ENCODE measurements at places on chromosomes 3 and 15.

GRCh38 chr3:33114622-33115023 is 809 bp downstream of the CRTAP start:
- no peak for DNase-seq

DNA sequence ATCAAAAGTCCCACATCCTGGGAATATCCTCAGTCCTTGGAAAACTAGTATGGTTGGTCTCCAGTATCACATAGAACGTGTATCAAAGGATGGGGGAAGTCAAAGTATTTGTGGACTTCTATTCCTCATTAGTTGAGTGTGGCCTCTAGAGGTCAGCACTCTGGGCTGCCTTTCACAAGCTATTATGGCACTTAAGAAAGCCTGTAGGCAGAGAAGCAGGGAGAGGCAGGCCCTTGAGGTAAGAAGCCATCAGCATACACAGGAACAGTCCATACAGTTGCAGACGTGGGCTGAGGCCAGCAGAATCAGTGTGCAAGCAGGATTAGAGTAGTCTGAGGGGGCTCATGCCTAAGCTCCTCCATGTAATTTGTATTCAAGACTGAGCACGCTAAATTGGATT is 341.7 kb downstream of the CLSTN2 start:
- peak; percentile 2 for DNase-seq

DNA sequence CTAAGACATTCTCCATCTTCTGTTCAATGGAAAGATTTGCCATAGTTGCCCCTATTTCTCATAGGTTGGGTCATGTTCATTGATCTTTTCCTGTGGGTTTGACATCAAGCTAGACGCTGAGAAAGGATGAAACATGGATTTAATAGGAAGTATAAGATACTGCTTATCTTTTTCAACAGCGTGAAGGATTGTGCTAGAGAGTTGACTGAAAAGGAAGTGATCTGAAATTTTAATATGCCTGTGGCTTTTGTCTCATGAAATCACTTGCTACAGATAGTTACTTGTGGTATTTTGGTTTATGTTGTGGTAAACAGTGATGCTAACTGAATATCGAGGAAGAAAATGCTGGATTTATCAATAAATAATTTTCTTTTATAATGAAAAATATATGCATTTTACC is 442.9 kb downstream of the EDEM1 start:
- DNase-seq: no peak

GRCh38 chr15:46251903-46252302 is 617.1 kb downstream of the SQOR start:
- DNase-seq: no peak

GRCh38 chr3:150746791-150747590 is 16.0 kb downstream of the SIAH2 start:
- no peak for DNase-seq

GRCh38 chr3:134033315-134033996 is 3.7 kb upstream of the SLCO2A1 start:
- DNase-seq: no peak

DNA sequence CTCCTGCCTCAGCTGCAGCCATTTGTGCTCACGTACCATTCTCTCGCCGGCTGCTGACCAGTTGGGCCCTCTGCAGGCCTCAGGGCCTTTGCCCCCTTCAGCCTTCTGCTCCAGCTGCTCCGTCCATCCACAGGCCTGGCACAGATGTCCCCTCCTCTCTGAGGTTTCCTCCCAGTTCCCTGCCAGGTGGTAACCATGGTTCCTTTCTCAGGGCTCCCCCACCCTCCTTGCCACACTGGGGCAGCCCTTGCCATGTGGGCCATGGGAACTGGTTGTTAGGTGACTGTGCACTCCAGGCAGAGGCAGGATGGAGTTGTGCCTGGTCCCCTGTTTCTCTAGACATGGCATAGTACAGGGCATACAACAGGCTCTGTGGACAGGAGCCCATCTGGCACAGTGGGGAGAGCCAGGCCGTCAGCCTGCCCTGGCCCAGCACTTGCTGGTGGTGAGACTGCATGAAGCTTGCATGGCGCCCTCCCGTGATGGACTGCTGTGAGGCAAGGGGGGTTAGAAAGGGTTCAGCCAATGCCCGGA is 148.9 kb downstream of the DNAJB8 start:
- no peak for DNase-seq

- DNase-seq: no peak
These were observed 596.6 kb upstream of the AGTR1 start for GRCh38 chr3:148101061-148101460.

DNA sequence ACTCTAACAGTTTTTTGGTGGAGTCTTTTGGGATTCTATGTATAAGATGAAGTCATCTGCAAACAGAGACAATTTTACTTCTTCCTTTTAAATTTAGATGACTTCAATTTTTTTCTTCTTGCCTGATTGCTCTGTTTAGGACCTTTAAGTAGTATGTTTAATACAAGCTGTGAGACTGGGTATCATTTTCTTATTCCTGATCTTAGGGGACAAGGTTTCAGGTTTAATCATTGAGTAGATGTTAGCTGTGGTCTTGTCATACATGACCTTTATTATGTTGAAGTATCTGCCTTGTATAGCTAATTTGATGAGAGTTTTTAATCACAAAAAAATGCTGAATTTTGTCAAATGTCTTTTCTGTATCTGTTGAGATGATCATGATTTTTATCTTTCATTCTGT is 20.6 kb downstream of the GRM2 start:
- DNase-seq: no peak

DNA sequence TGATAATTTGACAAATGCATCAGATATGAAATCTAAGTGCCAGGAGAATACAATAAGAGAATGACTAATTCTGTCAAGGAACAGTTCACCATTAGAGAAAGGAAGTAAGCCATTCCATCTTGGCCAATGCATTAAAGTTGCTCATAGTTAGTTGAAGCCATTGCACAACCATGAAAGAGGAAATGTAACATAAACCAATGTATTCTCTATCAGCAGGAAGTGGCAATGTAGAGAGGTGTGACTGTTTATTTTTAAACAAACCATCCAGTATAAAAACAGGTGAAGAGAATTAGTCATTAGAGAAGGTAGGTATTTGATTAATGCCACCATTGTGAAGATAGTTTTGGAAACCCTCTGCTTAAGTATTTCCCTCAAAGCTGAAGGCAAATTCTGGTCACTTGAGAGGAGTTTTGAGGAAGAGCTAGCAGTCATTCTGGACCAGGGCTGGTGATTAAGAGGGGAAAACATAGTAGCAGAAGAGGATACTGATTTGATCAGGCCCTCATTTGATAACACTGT is 10.7 kb upstream of the ANXA2 start:
- DNase-seq: peak; percentile 35

DNA sequence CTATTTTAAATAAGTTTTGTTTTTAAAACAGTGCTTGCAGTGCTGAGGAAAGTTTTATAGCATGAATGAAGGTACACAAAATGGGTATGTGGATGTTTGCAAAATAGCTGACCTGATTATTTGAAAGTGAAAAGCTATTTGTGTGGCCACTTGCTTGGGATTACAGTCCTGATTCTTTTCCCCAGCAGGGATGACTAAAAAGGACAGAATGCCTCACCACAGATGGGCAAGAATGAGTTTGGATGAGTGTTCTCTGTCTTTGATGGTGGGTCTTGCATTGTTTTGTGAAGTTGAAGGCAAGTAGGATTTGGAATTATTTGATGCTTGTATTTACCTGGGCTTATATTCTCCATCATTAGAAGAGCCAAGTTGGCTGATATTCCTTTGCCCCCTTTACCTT is 48.8 kb upstream of the MEIS2 start:
- no peak for DNase-seq

GRCh38 chr3:148866261-148866660 is 1.2 kb downstream of the CPA3 start:
- no peak for DNase-seq

DNA sequence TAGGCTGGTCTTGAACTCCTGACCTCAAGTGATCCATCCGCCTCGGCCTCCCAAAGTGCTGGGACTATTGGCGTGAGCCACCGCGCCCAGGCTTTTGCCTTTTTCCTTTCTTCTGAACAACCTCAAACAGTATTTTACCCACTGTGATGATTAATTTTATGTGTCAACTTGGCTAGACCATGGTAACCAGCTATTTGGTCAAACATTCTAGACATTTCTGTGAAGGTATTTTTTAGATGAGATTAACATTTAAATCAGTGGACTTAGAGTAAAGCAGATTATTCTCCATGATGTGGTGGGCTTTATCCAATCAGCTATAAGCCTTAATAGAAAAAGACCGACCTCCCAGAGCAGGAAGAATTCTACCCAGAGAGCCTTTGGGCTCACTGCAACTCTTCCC is 6.0 kb downstream of the SPATA12 start:
- no peak for DNase-seq

DNA sequence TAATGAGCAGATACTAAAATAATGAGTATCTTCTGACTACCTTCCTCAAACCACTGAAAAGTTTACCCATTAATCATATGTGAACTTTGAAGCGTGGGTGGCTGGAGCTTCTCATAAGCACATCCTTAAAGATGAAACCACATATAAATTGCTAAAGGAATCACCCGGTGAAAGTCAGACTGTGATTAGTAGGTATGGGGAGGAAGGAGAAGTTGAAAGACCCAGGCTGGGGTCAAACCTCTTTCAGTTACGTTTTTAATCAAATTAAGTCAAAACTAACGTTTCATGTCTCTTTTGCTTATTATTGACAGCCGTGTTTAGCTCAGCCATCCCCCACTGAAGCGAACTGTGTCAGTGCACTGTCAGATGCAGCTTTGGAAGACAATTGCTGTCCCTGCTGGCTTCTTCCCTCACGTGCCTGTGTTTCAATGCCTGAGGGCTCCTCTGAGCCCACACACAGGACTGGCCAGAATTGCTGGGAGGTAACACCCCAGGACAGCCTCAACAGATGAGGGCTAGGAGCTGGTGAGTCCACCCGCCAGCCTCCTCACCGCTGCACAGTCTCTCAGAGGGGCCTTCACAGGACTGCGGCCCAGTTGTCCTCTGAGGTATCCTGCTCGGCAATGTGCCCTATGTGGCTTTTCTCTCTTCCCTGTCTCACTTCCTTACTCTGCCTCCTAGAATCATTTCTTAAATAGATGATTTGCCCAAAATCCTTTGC is 29.3 kb upstream of the SH3BP5 start:
- peak; percentile 64 for DNase-seq

DNA sequence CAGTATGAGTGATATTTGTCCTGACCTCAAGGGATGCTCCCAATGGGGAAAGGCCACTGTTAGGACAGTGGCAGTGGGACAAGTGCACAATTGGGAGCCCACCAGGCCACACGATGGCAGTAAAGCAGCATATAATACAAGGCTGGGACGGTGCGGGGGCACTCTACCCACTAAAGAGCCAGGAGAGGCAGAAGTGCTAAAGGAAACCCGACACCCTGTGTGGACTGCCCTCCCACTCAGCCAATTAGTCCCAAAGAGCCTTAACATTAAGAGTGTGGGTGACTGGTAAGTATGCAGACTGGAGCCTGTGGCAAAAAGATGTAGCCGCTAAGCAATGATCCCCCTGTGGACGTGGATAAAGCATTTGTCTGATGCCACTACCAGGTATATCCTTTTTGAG is 8.2 kb upstream of the ZNF589 start:
- DNase-seq: peak; percentile 74

GRCh38 chr3:33074217-33075067 is 22.5 kb downstream of the GLB1 start:
- DNase-seq: peak; percentile 79

- no peak for DNase-seq
These were observed 15.4 kb downstream of the ANPEP start for GRCh38 chr15:89799011-89799911.

DNA sequence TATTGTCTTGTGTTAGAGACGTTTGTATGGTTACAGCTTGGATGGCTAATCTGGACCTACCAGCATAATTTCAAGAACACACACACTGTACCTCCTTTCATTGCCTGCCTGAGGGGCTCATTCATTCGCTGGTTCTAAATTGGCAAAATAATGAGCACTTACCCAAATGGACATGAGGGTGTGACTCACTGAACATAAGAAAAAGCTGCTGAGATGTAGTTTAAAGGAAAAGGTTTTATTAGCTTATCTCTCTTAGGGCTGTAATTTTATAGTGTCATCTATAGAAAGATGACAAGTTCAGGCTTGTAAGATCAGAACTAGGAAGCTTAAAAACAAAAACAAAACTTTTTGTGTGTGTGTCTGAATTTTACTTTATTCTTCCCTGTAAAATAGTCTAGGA is 120.7 kb upstream of the WNT7A start:
- DNase-seq: no peak

DNA sequence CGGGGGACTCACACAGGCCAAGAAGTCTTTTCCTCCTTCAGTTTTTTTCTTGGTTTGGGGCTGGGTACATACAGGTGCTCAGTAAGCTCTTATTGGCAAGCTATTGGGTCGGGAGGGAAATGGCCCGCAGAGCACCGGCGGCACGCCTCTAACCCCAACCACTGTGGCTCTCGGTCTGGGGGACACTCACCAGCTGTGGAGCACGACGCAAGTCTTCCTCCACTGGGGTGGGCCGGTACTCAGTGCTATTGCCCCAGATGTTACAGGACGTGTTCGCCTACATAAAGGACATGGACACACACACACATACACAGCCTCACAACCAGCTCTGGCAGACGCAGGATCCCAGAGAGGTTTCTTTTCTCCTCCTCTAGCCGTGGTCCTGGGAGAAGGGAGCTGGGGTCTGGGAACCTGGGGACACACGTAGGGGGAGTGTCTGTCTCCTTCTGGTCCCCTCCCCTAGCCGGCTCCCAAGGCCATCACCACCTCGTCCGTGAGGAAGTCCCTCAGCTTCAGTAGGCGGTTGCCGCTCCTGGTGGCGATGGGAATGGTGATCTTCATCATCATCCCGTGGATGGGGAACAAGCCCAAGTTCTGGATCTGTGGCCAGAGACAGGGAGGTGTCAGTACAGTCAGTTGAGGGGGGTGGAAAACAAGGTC is 33.4 kb downstream of the FEM1B start:
- no peak for DNase-seq

DNA sequence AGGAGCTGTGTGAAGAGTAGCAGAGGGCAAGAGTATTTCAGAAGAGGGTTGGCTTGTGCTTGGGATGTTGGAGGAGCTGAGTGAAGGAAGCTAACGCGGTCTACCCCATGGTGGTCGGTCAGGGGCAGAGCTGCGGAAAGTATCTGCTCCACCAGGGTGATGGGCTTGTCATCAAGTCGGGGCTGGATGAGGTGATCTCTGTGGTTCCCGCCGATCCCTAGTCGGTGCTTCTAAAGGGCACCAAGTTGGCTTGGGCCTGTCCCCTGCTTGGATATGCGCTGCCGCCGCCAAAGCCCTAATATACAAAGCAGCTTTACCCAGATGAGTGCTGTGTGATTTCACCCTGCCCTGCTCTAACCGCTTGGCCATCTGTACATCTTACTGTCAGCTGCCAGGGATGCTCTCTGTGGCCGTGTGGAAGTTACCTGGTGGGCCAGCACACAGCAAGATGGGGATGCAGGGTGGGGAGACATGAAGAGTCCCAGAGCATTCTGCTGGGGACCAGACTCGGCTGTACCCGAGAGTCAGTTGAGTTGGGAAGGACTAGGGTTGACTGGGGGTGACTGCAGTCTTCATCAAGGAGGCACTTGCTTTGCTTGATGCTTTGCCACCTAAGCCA is 226.1 kb upstream of the BHLHE40 start:
- no peak for DNase-seq

DNA sequence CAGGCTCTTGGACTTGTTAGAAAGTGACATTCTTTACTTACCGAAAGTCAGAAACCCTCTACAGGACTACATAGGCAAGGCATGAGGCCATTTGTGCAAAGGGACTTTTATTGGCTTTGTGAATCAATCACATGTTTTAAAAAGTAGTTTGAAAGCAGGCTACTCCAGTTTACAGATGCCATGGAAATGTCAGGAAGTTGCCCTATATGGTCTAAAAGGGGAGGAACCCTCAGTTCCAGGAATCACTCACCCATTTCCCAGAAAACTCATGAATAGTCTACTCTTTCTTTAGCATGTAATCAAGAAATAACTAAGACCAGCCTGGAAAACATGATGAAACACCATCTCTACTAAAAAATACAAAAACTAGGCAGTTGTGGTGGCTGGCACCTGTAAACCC is 51.0 kb upstream of the MKRN3 start:
- no peak for DNase-seq

All from B cell (primary cell).